ENCODE measurements at places on chromosomes 12 and 14.

- no peak for DNase-seq
Measured at GRCh38 chr12:53289891-53290290, 5.5 kb upstream of the PFDN5 start.

DNA sequence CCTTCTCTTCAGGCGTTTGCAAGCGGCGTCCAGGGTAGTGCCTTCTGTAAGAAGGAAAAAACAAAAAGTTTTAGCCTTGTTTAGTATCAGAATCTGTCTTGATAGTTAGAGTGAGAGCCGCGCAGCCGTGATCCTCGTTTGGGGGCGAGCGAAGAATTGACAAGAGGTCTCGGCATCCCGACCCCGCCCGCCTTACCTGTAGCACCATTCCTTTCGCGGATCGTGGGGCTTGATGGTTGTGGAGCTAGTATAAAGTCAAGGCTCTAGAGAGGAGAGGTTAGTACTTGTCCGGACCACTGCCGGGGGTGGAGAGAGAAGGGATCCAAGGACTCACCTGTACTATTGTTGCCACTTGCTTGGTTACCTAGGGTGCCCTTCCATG lies 494 bp downstream of the TMTC3 start:
- DNase-seq = peak; percentile 6

GRCh38 chr14:70810621-70811020 lies 1.3 kb upstream of the MAP3K9 start:
- no peak for DNase-seq

DNA sequence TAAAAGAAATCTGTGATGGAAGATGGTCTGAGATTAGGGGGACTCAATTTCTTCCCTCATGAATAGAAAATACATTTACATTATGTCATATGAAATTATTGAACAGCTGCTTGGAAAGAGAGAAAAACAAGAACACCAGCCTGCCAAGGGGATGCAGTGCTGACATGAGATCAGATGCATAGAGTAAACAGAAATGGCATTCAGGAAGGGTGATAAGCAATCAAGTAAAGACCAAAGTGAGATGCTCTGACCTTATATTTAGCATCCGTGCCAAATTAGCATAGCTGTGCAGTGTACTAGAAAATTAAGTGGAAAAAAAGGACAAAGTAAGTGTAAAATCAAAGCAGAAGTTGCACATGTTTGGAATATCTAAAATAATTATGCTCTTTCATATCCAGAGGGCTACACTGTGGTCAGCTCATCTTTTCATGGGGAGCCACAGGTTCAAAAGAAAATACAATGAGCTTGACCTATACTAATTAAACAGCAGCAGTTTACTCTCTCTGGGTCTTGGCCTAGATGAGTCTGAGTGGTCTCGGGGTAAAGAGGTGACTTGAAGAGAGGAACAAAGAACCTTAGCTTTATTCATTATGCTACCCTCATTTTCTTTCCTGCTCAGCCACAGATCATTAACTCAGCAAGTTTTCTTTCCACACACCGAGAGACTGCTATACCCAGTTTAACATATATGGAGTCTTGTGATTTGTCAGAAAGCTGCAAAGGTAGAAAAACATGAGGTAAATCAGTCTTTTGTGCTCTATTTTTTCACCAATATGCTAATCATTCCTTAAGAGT lies 359.4 kb upstream of the FOXG1 start:
- DNase-seq = no peak

DNA sequence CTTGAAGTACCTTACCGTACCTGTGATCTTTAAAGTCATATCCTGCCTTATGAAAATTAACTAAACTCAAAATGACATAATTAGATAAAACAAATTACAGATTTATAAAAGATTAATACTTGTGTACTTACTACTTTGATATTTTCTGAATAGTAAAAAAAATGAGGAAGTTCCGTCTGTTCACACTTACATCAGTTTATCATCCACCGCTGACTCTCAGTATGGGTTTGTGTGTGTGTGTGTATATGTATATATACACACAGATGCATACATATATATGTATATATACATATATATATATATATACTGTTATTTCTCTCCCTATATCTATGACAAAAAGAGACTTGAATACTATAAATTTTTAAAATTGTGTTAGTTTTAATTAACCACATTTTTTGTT lies 65.0 kb upstream of the MON2 start:
- DNase-seq = no peak

- no peak for DNase-seq
Measured at GRCh38 chr14:104118006-104118844, 20.2 kb upstream of the KIF26A start.

GRCh38 chr12:106861984-106862916 lies 87.8 kb downstream of the RIC8B start:
- DNase-seq = no peak

DNA sequence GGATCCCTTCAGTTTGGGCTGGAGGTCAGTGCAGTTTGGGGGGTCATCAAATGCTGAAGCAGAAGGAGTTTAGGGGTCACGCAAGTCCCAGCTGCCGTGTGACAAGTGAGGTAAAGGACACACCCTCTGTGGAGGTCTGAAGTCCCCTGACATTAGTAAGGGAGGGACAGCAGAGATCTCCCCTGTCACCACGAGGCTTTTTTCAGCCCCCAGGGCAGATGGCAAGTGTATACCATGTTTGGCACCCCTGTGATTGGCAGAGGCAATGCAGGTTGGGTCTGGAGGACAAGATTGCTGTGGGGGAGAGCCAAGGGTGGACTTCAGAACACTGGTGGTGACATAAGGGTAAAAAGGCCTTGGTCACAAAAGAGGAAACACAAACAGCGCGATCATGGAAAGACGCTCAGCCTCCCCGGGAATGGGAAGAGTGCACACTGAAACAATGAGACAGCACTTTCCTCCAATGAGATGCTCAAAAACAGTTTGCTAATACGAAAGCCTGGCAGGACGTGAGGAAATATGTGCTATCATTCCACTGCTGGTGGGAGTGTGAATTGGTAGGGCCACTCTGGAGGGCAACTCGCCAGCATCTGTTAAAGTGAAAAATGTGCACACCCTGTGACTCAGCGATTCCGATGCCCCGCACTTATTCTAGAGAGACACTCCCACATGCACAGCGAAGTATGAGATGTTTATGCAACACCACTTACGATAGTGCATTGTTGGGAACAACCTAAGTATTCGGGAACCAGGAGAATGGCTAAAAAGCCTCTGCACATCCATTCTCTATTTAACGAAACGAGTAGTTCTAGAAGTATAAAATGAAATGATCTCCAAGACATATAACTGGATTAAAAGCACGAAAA lies 14.4 kb upstream of the CD27 start:
- peak; percentile 58 for DNase-seq

- no peak for DNase-seq
Measured at GRCh38 chr12:19010726-19011125, 118.8 kb upstream of the PLEKHA5 start.

- no peak for DNase-seq
Measured at GRCh38 chr12:127539226-127539858, 727.6 kb upstream of the TMEM132C start.

- DNase-seq = no peak
Measured at GRCh38 chr14:38971258-38971921, 131.6 kb downstream of the SEC23A start.

DNA sequence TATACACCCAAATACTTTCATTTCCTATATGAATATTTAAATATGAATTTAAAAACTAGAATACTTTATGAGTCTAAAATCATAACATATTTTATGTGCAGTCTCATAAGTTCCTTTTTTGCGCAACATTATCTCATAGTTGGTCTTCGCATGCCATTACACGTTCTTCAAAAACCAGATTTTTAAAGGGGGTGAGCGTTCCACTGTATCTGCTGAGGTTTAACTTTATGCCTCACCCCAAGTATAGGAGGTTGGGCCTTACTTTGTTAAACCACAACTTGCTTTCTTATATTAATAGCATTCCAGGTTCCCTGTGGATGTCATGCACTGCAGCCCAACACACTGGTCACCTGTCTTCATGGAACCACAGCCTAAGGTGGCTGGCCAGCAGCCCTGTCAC lies 118.6 kb downstream of the APAF1 start:
- DNase-seq = no peak

- DNase-seq = no peak
Measured at GRCh38 chr14:91153360-91153759, 39.5 kb downstream of the DGLUCY start.

- DNase-seq = no peak
Measured at GRCh38 chr12:1130164-1130563, 139.1 kb downstream of the ERC1 start.

GRCh38 chr12:70828351-70828750 lies 92.2 kb downstream of the PTPRR start:
- no peak for DNase-seq

GRCh38 chr12:110171186-110171538 lies 47.0 kb downstream of the IFT81 start:
- no peak for DNase-seq

DNA sequence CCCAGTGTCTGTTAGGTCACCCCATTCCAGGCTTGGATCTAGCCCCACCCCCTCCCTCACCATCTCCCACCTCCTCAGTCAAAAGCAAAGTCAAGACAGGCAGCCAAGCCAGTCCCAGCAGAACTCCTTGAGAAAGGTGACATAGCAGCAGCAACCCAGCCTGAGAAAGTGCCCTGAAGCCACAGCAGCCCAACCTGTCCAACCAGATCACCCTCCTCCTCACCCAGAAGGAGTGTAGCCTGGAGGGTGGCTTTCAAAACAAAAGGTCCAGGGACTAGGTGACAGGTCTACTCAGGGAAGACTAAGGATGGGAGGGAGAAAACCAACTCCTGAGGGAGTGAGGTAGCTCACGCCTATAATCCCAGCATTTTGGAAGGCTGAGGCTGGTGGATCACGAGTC lies 5.2 kb downstream of the RAB15 start:
- no peak for DNase-seq

DNA sequence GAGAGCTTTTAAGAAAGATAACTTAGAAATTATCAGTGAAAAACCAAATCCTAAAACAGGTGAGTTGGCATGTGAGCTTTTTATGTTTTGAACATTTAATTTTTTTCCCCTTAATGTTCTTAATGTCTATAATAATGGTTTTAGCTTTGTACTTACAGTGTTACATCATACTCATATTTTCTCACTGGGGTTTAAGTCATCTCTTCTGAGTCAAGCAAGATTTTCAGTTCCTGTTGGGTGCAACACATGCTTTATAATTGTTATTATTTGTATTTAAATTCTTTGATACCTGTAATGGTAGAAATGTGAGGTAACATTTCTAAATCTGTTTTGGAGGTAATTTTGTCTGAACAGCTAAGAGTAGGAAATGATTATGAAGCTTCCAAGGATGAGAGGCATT lies 113.0 kb downstream of the PLEKHA5 start:
- DNase-seq = no peak

- DNase-seq = no peak
Measured at GRCh38 chr14:50774542-50775267, 56.3 kb downstream of the NIN start.

DNA sequence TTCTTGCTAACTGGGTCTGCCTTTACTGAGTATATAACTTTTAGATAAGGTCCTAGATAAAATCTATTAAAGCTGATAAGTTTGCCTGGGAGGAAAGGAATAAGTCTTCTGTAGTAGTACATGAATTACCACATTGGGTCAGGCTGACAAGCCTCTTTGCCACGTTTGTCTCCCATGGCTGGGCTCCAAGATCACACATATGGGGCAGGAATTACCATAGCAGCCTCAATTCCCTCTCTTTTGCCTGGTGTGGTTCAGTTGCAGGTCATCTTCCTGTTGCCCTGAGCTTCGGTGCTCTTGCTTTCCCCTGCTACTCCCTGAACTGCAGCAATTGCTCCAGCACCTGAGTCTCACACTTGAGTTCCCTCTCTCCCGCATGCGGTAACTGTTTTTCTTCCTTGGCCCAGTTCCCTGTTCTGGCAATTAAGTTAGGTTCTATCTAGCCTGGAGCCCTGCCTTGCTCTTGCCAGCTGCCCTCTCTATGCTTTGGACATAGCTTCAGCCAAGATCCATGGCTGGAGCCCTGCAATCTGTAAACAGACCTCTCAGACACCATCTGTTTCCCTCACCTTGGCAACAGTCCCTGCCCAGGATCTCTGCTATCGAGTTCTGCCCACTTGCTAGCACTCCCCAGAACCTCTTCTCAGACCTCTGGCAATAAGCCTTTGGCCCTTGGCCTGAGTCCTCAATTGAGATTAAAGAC lies 5.8 kb upstream of the GLT8D2 start:
- DNase-seq = no peak

DNA sequence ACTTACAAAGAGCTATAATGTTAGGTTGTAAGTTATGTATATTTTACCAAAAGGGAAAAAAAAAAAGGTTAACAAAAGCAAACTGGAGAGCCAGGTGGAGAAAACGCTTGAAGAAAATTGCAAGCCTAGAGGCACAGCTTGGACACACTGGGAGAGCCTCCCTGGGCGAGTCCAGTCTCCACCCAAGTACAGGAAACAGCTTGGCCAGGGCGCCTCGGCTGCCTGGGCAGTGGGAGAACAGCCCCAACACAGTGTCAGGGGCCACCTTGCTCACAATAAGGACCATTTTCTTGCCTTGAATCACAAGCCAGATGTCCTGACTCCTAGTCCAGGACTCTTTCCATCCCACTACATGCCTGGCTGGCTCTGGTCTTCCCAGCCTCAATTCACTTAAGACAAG lies 33.3 kb downstream of the TTC7B start:
- no peak for DNase-seq

GRCh38 chr14:55353686-55354467 lies 57.8 kb downstream of the ATG14 start:
- peak; percentile 11 for DNase-seq

DNA sequence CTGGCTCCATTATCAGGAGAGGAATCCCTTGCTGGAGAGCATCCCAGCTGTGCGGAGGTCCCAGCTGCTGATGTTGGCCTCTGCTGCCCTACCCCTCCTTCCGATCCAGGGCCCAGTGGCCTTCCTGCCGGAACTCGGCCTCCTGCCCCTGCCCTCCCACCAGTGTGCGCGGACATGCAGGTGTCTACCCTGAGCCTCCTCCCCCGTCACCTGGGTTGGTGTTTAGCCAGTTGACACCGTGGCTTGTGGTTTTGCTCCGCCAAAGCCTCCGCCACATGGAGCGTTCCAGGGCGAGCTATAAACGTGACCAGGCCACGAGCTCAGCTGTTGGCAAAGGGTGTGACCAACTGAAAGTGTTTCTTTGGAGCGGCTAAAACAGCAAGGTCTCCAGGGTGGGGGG lies 1104.3 kb downstream of the BCL11B start:
- no peak for DNase-seq

DNA sequence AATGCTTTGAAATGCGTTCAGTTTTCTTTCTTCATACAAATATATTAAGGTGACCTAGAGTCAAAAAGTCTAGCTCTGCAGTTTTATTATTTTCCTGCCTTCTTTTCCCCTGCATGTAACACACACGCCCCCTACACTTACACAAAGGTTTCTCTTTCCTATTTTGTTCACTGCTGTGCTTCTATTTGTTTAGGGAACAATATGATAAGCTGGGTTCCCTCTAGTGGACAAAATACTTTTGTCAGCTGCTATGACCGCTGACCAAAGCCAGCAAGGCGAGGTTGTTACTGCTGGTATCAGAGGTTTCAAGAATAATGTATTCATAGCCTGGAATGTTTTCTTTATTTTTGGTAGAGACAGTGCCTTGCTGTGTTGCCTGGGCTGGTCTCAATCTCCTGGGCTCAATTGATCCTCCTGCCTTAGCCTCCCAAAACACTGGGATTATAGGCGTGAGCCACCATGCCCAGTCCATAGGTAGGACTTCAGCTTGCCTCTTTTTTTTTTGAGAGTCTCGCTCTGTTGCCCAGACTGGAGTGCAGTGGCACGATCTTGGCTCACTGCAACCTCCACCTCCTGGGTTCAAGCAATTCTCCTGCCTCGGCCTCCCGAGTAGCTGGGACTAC lies 33.4 kb downstream of the FNTB start:
- no peak for DNase-seq
